ENCODE measurements at places on chromosomes 1 and 21. TPM values are rescaled to one million over a fixed set of nuclear protein-coding genes. Genes with fewer than 3 reads are reported as not detected.

GRCh38 chr1:116166655-116167054 is 55.5 kb downstream of the MAB21L3 start:
- H3K27ac ChIP-seq = no peak overlapping the region
- no peak overlapping the region for H3K4me3 ChIP-seq
- peaks cover 21% of the 10 kb centered on the region for H3K4me1 ChIP-seq
- DNase-seq = no peak
- no peaks in the 10 kb centered on the region for H3K27me3 ChIP-seq
- H3K36me3 ChIP-seq = no peaks in the 10 kb centered on the region

GRCh38 chr21:42865776-42866160 is 13.6 kb downstream of the WDR4 start:
- peak overlapping the region; percentile 82 for H3K27ac ChIP-seq
- no peaks in the 10 kb centered on the region for H3K27me3 ChIP-seq
- DNase-seq = no peak
- H3K36me3 ChIP-seq = peaks cover 64% of the 10 kb centered on the region
- peaks cover 19% of the 10 kb centered on the region for H3K4me1 ChIP-seq

GRCh38 chr1:236308827-236309226 is 27.1 kb upstream of the ERO1B start:
- H3K4me1 ChIP-seq = no peaks in the 10 kb centered on the region
- no peaks in the 10 kb centered on the region for H3K36me3 ChIP-seq
- no peaks in the 10 kb centered on the region for H3K27me3 ChIP-seq

DNA sequence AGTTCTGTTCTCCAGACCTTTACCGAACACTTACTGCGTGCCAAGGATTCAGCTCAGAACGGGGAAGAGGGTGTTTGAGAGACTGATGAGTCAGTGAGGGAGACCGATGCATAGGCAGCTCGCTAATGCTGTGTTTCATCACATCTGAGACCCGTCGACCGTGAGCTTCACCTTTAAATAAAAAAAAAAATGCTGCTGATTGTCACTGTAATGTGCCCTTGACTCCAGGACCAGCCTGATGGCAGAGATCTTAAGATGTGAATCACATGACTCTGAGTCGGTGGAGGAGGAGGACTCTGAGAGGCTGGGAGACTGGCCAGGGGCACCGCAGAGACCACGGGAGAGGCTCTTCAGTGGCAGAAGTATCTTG is 28.8 kb downstream of the SPSB1 start:
- DNase-seq = no peak
- H3K36me3 ChIP-seq = no peaks in the 10 kb centered on the region
- no peak overlapping the region for H3K4me3 ChIP-seq
- no peak overlapping the region for H3K27ac ChIP-seq

GRCh38 chr1:161115132-161115711 is 2.6 kb downstream of the PFDN2 start:
- peaks cover 3% of the 10 kb centered on the region for H3K36me3 ChIP-seq
- H3K27me3 ChIP-seq = no peaks in the 10 kb centered on the region
- H3K27ac ChIP-seq = no peak overlapping the region
- peaks cover 39% of the 10 kb centered on the region for H3K4me1 ChIP-seq
- no peak overlapping the region for H3K4me3 ChIP-seq

GRCh38 chr1:195908121-195908520 is 700.1 kb downstream of the KCNT2 start:
- H3K4me1 ChIP-seq = no peaks in the 10 kb centered on the region
- no peak for DNase-seq
- no peaks in the 10 kb centered on the region for H3K27me3 ChIP-seq

MCOLN3 gene
- 6.0 TPM for total RNA-seq

CD164L2 gene
- 7.3 TPM for total RNA-seq

SELL gene
- 41.3 TPM for total RNA-seq

KLHL20 gene
- total RNA-seq = 37.8 TPM

ZNF695 gene
- total RNA-seq = not detected

ALPL gene
- 85.0 TPM for total RNA-seq

TMEM52 gene
- total RNA-seq = not detected

HORMAD1 gene
- total RNA-seq = not detected
